ENCODE measurements at places on chromosomes 3 and 15.

- DNase-seq: no peak
Measured at GRCh38 chr3:119258915-119259314, 18.2 kb upstream of the B4GALT4 start.

DNA sequence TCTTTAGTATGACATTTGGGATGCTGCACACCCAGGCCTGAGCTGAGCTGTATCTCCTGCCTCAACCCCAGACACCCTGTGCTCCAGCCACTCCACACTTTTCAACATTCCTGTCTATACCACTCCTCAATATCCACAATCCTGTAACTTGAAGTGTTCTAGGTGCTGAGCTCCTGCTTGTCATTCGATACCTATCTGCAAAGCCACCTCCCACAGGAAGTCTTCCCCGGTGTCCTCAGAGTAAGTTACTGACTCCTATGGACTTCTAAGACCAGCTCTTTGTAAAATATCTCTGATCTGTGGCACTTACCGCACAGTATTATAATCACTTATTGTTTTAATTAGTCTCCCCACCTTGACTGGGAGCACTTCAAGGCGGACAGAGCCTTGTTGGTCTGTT, 1.2 kb upstream of the CAV3 start:
- no peak for DNase-seq

- peak; percentile 67 for DNase-seq
Measured at GRCh38 chr15:70752193-70752635, 11.1 kb downstream of the UACA start.

DNA sequence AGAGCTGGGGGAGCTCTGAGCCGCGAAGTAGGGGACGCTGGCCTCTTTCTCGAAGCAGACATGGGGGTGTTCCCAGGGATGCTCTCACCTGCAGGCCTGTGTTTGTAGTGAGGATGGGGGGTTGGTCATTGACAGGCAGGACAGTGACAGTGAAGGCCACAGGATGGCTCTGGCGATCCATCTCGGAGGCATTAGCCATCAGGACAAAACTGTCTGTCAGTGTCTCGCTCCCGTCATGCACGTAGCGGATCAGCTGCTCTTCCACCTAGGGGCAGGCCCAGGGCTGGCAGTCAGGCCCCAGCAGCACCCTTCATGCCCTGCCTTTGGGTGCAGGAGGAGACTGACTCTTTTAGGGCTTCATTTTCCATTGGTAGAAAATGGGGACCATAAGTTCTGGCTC, 28.0 kb downstream of the CSPG4 start:
- no peak for DNase-seq

DNA sequence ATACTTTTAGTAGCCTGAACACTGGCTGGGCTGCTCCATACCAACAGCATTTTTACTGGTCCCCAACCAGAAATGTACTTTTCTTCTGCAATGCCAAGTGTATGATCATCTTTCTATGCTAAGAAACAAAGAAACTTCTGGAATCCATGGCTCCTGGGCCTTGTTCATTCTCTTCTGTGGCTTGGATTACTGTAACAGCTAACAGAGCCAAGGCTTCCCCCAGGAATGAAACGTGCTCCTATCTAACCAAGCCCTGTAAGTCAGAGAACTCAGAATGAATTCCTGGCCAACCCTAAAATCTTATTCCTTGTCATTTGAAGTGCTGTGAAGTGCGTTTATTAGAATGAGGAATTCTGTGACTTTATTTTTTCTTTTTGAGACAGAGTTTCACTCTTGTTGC, 102.9 kb upstream of the RAD18 start:
- DNase-seq: no peak

DNA sequence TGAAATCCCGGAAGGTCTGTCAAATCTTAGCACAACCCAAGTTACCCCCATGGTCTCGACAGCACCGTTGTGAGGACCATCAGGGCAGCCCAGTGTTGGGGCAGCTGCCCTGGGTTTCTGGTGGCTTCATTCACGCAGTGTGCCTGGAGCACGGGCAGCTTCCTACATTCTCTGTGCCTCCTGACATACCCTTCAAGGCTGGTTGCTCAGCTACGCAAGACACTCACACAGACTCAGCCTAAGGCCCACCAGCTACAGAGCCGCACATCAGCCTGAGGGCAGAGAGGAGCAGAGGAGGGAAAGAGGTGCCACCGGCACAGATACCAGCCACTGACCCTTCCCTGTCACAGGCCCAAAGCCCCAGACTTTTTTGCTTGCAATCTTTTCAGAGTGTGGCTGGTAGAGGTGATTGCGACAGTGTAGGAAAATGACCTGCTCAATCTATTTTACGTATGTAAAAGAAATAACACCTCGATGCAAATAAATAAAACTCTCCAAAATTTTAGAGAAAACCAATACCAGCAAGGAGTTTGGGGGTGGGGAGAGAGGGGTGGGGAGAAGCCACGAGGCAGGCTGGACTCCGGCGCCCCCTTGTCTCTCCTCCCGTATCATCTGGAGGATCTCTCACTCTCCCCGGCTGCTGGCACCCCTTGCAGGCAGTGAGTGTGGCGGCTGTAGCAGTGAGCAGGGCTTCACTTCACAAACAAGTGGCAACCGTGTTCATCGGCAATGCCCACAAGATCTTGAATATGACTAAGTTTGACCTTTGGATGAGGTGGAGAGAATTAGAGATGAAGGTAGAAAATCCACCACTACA, 12.7 kb downstream of the CSPG5 start:
- DNase-seq: no peak

- DNase-seq: peak; percentile 32
Measured at GRCh38 chr3:131147534-131147933, 120.9 kb downstream of the NEK11 start.

DNA sequence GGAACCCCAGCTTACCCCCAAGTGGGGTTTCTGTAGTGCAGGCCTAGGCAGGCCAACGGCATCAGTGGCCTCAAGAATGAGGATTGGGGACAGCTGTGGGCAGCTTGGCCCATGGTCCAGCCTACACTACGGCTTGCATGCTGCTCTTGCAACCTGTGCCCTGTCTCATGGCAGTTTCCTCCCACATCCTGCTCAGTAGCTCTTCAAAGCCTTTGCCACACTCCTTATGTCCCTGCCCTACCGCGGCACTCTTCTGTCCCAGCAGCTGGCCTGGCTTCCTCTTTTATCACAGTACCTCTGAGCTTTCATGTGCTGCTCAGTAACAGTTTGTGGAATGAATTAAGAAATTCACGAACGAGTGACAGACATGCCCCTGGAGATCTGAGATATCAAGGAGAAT, 431.0 kb downstream of the EPHB1 start:
- no peak for DNase-seq

GRCh38 chr3:11541321-11542303, 102.1 kb downstream of the VGLL4 start:
- DNase-seq: no peak

GRCh38 chr3:107882881-107883280, 207.9 kb downstream of the CD47 start:
- DNase-seq: no peak

GRCh38 chr15:43519196-43519595, 1.8 kb downstream of the MAP1A start:
- no peak for DNase-seq

DNA sequence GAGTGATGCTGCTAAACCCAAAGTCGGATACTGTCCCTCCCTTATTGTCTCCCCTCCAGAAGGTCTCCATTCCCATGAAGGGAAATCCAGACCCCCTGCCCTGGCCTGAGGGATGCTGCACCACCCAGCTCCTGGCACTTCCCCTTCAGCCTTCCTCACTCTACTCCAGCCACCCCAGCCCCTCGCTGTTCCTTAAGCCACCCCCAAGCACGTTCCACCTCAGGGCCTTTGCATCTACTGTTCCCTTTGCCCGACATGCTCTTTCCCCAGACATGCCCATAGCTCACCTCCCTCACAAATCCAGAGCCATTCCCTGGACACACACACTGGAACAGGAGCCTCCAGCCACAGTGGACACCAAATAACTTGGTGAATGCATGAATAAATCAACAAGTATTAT, 8.1 kb downstream of the WNT7A start:
- DNase-seq: no peak

DNA sequence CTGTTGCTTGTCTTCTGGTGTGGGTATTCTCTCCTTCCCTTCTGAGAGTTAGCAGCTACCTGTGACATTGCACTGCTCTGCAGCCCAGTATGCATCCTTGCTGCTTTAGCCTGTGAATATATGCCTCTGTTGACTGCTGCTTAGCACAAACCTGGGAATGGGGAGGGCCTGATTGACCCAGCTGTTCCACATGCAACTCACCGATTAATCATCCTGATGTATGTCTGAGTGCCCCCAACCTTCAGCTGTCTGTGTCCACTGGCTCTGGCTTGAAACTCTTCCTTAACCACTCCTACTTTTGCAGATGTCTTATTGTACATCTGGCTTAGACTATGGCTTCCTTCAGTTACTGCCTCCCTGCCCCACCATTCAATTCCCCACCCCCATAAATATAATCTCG, 119.1 kb downstream of the RASA2 start:
- peak; percentile 39 for DNase-seq

DNA sequence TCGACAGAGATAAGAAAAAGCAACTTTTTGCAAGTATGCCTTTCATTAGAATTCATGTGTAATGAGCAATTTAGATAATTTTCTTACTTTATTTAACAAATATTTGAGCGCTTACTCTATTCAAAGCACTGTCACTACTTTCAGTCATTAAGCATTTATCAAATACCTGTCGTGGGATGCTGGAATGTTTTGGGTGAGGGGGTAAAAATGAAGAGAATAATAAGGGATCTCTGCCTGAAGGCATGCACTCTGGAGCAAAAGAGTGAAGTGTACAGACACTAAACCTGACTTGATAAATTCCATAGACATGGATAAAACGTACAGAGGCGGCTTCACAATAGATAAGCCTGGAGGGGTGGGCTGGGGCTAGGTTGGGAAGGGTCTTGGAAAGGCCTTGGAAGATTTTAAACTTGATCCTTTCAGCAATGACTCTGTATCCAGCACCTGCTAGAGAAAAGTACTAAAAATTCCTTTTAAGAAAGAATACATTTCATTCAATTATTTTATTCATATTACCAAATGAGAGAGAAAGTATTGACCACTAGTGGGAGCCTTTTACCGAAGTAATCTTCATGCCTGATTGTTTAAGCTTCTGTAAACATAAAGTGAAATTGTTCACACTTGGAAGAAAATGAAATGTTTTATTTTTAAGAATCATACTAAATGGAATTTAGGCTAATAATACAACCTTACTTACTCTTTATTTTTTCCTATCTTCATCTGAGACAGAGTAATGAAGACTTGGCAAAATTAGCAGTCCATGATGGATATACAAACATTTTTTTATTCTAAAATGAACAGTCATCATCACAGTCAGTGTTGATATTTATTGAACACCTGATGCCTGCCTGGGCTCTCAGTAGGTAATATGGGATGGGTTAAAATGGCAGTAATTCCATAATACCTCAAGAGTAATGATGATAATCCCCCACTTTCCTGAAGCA, 113.2 kb downstream of the PPP2R3A start:
- peak; percentile 66 for DNase-seq

DNA sequence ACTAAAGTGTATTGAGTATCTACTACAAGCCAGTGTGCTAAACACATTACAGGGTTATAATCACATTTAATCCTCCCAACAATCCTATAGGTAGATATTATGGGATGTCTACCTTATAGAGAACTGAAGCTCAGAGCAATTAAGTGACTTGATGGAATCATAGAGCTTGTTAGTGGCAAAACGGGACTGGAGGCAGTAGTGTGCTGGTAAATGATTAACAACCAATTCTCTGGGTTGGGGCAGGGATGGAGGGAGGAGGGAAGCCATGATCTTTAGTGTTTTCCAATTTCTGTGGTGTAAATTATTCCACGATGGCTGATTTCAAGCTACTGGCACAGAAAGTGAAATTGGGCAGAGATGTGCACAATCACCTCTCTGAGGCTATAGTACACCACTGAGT, 18.5 kb upstream of the CSRNP1 start:
- no peak for DNase-seq
